ENCODE measurements at places on chromosomes 16 and 17.

DNA sequence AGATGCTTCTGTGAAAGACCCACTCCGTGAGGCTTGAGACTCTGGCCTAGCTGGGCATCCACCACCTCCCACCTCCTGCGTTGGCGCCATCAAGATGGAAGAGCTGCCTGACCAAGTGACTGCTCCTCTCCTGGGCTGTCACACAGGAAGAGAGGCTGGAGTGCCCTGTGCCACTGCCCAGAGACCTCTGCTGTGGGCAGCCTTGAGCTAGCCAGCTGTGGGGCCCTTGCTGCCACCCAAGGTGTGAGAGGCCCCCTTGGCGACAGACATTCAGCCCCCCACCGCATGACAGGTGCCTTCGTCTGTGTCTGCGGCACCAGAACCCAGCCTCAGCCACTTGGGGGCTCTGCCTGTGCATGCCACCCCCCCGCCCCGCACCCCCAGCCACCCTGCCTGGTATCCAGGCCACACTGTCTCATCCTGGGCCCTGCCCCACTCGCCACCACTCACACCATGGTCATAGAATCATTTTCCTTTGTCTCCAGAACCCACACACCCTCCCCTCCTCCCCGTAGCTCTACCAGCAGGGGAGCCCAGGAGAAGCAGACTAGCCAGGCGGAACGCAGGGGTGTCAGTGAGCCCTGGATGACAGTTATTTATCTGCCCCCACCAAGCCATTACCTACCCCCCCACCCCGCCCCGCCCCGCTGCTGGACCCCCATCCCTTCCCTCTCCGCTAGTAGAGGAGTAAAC is 120.9 kb upstream of the LHX1 start:
- no peak for DNase-seq

- no peak for DNase-seq
These were observed 61.9 kb downstream of the MPHOSPH6 start for GRCh38 chr16:82108100-82108499.

GRCh38 chr16:83981799-83982198 is 13.8 kb downstream of the NECAB2 start:
- no peak for DNase-seq

DNA sequence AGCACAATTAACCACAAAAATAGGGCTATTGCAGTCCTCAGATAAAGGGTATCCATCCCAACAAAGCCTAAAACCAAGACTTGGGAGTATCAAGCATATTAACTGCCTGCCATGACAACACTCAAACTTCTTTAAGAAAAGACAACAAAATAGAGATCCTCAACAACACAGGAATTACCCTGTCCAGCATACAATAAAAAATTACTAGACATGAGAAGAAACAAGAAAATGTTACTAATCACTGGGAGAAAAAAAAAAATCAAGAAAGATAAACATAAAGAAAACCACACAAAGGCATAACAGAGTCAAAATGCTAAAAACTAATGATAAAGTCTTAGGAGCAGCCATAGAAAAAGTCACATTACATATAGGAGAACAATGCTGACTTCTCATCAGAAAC is 73.9 kb downstream of the SLC39A11 start:
- DNase-seq, result no peak

All from activated T-cell treated with anti-CD3 and anti-CD28 coated beads, Interleukin-2, amount 50 U/mL, for 4 hours (primary cell).